ENCODE measurements at places on chromosomes 4 and X.

DNA sequence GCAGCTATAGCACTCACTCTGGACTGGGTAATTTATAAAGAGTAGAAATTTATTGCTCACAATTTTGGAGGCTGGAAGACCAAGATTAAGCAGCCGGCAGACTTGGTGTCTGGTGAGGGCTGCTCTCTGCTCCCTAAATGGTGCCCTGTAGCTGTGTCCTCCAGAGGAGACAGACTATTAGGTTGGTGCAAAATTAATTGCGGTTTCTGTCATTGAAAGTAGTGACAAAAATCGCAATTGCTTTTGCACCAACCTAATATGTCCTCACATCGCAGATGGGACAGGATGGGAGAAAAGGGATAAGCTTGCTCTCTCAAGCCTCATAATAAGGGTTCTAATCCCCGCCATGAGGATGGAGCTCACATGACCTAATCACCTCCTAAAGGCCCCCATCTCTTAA, 258.1 kb upstream of the VCX3A start:
- DNase-seq = no peak

DNA sequence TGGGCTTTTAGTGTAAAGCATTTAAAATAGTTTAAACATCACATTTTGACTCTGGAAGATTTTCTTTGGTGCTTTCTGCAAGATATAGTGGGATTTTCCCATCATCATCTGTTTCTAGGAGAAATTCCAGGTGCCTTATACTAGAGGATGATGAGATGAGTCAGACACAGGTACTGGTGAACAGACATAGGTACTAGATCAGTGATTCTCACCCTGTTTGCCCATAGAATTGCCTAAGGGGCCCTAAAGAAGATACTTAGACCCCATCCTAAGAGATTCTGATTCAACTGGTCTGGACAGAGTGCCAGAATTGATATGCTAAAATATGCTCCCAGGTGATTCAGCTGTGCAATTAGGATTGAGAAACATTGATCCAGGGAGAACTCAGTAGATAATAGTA, 9.7 kb downstream of the TSPAN7 start:
- DNase-seq = no peak

GRCh38 chrX:23332101-23332887, 2.4 kb upstream of the PTCHD1 start:
- no peak for DNase-seq

DNA sequence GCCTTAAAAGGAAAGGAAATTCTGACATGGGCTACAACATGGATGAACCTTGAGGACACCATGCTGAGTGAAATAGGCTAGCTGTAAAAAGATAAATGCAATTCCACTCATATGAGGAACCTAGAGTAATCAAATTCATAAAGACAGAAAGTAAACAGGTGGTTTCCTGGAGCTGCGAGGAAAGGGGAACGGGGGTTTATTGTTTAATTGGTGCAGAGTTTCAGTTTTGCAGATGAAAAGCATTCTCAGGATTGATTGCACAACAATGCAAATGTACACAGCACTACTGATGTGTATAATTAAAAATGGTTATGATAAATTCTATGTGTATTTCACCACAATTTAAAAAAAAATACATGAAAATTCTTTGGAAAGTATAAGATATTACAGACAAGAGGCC, 24.0 kb downstream of the PLRG1 start:
- no peak for DNase-seq

DNA sequence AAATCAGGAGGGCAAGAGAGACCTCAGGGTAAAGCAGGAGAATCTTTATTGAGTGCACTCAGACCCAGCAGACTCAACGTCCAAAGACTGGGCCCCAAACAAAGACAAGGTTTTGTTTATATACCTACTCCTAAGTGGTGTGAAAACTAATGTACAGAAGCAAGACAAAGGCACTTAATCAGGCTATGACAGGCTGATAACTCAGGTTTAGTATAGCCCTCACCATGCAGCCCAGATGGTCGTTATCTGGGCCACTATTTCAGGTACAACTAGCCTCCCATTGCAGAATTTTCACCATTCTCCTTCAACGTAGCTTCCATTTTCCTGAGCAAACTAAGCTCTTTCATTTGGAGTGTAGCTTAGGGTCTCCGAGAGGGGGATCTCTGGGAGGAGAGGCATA, 36.9 kb downstream of the SULT1E1 start:
- DNase-seq = no peak

DNA sequence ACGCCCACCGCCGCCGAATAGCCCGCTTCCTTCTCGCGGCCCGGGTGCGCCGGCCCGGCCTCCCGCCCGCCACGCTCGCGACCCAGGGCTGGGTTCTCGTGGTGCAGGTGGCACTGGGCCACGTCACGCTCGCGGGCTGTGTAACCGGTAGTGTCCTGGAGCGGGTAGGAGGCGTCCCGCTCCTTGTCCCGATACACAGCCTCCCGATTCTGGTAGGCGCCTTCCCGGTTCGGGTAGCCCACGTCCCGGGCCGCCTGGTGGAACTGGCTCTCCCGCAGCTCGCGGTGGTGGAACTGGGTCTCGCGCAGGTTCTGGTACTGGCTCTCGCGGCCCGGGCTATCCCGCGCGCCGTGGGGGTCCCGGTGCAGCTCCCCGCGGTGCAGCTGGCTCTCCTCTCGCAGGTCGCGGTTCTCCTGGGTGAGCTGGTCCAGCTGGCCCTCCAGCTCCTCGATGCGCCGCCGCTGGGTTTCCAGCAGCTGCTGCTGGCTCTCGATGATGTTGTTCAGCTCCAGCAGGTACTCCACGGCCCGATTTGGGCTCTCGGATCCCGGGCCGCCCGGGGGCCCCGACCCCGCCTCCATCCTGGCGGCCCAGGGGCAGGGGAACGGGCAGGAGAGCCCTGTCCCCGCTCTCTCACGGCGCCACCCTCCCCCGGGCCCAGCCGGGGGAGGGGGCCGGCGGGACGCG, 39.3 kb upstream of the IQSEC2 start:
- no peak for DNase-seq

GRCh38 chr4:58515226-58515625, 1405.0 kb upstream of the IGFBP7 start:
- no peak for DNase-seq

DNA sequence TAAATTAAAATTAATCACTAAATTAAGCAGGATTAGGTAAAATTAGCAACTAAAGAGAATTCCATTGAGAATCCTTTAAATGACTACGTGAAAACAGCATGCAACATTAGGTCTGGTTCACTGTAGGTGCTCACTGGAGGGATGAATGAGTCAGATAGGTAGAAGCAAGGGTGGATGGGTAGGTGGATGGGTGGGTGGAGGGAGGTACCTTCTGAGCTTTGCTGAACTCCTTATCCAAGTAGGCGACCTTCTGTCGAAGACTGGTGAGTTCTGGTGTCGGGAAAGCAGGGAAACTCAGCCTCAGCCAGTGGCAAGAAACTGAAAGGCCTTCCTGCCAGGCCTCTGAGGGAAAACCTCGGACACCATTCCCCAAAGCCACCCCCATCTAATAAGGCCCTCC, 3.0 kb downstream of the GRIPAP1 start:
- no peak for DNase-seq

GRCh38 chr4:118254368-118254767, 98.4 kb downstream of the PRSS12 start:
- DNase-seq = no peak

GRCh38 chr4:58688568-58688967, 1578.4 kb upstream of the IGFBP7 start:
- no peak for DNase-seq

DNA sequence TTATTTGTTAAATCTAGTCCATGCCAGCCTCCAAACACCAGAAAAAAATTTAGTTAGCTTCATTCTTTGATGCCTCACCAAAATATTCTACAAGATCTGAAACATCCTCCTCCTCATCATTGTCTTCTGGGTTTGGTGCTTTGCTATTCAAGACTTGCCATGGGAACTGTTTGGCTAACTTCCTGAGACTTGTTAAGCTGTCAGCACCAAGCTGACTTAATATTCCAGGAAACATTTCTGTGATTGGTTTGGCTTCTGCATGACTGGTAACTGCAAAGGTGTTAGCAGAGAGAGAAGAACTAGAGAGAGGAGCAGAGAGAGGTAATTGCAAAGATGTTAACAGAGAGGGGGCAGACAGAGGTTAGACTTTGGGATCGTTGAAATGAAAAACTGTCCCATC, 101.3 kb downstream of the PALLD start:
- DNase-seq = no peak

DNA sequence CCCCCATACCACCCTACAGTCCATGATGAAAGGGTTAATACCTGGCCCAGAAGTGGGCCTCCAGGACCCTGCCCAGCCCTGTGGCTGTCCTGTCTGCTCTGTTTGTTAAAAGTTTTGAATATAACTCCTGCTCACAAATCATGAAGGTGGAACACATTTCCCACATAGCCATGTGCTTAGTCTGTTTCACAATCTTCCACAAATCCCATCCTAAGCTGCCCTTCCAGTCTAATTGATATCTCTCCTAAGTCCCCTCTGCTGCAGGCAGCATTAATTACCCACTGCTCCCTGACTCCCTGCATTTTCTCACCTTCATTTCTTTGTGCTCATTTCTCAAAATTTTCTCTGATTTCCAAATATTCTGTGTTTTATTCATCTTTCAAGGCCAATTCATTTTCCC, 142.6 kb downstream of the AASDH start:
- DNase-seq = no peak

- DNase-seq = no peak
These were observed 79.3 kb upstream of the LIMCH1 start for GRCh38 chr4:41458689-41459088.

GRCh38 chrX:142156567-142156966, 48.5 kb downstream of the MAGEC2 start:
- no peak for DNase-seq

GRCh38 chrX:29359276-29359675, 772.0 kb downstream of the IL1RAPL1 start:
- DNase-seq = no peak

DNA sequence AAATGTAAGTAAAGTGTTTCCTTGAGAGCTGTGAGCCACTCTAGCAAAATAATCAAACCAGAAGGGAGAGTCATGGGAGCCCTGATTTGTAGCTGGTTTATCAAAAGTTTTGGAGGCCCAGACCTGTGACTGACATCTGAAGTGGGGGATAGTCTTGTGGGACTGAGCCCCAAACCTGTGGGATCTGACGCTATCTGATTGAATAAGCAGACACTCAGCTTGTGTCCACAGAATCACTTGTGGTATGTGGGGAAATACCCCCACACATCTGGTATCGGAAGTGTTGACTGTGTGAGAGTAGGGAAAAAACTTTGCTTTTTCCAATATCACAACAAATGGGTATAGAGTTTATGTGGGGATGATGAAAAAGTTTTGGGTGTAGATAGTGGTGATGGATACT, 35.4 kb downstream of the FUNDC1 start:
- no peak for DNase-seq

DNA sequence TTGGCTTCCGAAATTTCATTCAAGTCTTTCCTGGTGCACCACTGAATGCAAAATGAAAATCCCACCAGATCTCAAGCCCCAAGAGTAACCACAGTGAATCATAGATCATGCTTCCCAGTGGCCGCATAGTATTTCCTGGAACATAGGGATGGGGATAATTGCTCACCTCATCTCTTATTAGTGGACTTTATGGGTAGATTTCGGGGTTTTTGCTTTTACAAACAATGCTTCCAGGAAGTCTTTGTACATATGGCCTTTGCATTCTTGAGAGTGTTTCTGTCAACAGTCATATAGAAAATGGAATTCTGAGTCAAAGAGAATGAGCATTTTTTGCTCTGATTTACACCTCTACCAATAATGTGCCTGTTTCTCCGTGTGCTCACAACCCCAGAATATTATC, 53.4 kb downstream of the PPEF2 start:
- no peak for DNase-seq

- DNase-seq = no peak
These were observed 52.4 kb upstream of the NDP start for GRCh38 chrX:44025555-44025954.

GRCh38 chr4:168367065-168367464, 48.5 kb upstream of the DDX60 start:
- DNase-seq = no peak

DNA sequence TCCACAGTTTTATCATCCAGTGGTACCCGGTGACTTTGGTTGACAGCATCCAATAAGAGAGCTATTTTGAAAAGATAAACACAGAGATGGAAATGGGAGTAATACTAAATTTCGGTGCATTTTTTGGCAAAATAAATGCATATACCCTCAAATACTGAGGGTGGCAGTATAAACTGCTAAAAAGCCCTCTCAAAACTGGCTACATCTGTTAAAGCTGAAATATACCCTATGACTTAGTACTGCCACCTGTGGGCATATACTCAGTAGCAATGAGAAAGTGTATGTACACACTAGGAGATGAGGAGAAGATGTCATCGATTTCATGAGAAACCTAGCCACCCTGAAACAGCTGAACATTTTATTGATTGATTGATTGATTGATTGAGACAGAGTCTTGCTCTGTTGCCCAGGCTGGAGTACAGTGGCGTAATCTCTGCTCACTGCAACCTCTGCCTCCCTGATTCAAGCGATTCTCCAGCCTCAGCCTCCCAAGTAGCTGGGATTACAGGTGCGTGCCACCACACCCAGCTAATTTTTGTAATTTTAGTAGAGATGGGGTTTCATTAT, 12.2 kb upstream of the TMEM128 start:
- no peak for DNase-seq

DNA sequence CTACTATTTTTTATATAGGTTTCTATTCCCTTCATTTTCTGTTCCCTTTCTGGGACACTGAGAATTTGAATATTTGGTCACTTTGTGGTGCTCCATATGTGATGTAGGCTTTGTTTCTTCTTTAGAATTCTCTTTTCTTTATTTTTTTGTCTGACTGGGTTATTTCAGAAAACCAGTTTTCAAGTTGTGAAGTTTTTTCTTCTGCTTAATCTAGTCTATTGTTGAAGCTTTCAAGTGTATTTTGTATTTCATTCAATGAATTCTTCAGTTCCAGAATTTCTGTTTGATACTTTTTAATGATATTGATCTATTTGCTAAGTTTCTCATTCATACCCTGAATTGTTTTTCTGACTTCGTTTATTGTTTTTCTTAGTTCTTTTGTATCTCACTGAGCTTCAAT, 96.2 kb upstream of the HAND2 start:
- no peak for DNase-seq

DNA sequence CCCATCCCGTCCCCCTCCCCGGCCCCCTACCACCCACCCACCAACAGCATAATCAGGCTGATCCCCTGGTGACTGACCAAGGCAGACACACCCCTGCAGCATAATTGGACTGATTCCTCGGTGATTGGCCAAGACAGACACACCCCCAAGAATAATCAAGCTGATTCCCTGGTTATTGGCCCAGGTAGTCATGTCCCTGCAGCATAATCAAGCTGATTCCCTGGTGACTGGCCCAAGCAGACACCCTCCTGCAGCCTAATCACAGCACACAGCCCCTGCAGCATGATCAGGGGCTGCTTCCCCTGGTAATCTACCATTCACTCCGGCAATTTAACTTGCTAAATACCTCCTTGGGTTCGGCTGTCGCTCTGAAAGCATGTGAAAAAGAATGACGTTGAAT, 47.5 kb upstream of the STS start:
- no peak for DNase-seq

- no peak for DNase-seq
These were observed 255.8 kb downstream of the OPHN1 start for GRCh38 chrX:68177542-68177941.

DNA sequence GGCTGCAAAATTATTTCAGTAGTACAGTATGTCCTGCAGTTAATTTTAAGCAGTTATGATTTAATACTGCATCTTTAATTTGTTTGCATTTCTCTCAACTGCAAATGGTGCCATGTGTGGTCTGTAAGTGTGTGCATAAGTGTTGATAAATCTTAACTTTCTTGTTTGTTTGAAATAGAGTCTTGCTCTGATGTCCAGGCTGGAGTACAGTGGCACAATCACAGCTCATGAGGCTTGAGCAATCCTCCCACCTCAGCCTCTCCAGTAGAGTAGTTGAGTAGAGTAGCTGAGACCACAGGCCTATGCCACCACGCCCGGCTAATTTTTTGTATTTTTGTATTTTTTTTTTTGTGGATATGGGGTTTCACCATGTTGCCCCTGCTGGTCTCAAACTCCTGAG, 322.5 kb upstream of the NR3C2 start:
- no peak for DNase-seq
